Activated naive CD8-positive, alpha-beta T cell treated with anti-CD3 and anti-CD28 coated beads, Interleukin-2, amount 10 ng/mL, durations not matched to agents 7 days and 5 days (primary cell): ENCODE measurements at places on chromosomes 13 and 19.

GRCh38 chr13:42078128-42078808 is 29.8 kb downstream of the DGKH start:
- H3K27ac ChIP-seq, result no peak overlapping the region
- H3K27me3 ChIP-seq, result no peaks in the 10 kb centered on the region
- no peak for DNase-seq

- H3K4me3 ChIP-seq, result peak overlapping the region; percentile 61
- H3K27me3 ChIP-seq, result no peaks in the 10 kb centered on the region
- H3K27ac ChIP-seq, result peak overlapping the region; percentile 93
- H3K4me1 ChIP-seq, result peaks cover 11% of the 10 kb centered on the region
Measured at GRCh38 chr19:19372656-19373416, 32.6 kb upstream of the GATAD2A start.

GRCh38 chr19:6011794-6012193 is 33.9 kb upstream of the RANBP3 start:
- no peak for DNase-seq
- no peaks in the 10 kb centered on the region for H3K36me3 ChIP-seq

- H3K27ac ChIP-seq, result no peak overlapping the region
- H3K4me1 ChIP-seq, result no peaks in the 10 kb centered on the region
- DNase-seq, result no peak
- H3K27me3 ChIP-seq, result no peaks in the 10 kb centered on the region
- H3K36me3 ChIP-seq, result peaks cover 1% of the 10 kb centered on the region
Measured at GRCh38 chr13:59837101-59837500, 326.6 kb downstream of the DIAPH3 start.
